Globus pallidus (tissue), 1 donor: ENCODE measurements at places on chromosomes 12 and 14.

- DNase-seq: no peak
These were observed 14.2 kb downstream of the PLEKHH1 start for GRCh38 chr14:67547224-67547780.

DNA sequence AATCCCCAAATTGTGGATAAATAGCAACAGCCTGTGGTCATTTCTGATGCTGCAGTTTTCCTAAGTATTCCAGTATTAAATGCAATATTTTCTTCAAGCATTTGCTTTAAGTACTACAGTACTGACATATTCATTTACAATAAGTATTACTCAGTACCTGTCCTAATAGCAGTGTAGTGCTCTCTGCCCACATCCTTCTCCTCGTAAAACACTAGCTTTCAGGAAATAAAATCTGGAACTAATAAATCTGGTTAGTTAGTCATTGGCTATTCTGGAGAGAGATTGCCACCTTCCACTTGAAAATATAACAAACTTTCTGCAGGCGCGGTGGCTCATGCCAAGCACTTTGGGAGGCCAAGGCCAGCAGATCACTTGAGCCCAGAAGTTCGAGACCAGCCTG, 441.5 kb downstream of the PRKD1 start:
- no peak for DNase-seq

DNA sequence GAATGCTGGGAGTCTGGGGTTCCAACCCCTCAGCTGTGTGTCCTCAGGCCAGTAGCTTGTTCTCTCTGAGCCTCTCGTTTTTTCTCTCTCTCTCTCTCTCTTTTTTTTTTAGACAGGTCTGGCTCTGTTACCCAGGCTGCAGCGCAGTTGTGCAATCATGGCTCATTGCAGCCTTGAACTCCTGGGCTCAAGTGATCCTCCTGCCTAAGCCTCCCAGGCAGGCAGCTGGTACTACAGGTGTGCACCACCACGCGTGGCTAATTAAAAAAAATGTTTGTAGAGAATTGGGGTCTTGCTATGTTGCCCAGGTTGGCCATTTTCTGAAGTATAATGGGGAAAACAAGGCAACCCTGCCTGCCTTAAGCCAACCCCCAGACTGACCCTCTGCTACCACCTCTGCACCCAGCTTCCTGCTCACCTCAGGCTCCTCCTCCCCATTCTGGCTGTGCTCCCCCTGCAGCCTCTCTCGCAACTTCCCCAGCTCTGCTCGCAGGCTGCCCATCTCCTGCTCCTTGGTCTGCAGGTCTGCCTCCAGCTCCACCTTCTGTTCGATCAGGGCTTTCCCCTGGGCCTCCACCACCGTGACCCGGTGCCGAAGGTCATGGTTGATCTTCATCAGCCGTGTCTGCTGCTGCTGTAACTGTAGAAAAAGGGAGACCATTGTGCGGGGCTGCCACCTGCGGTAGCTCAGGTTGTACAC, 35.2 kb downstream of the RILPL1 start:
- DNase-seq: no peak

- DNase-seq: no peak
These were observed 231.1 kb downstream of the CACNA1C start for GRCh38 chr12:2283916-2284315.

DNA sequence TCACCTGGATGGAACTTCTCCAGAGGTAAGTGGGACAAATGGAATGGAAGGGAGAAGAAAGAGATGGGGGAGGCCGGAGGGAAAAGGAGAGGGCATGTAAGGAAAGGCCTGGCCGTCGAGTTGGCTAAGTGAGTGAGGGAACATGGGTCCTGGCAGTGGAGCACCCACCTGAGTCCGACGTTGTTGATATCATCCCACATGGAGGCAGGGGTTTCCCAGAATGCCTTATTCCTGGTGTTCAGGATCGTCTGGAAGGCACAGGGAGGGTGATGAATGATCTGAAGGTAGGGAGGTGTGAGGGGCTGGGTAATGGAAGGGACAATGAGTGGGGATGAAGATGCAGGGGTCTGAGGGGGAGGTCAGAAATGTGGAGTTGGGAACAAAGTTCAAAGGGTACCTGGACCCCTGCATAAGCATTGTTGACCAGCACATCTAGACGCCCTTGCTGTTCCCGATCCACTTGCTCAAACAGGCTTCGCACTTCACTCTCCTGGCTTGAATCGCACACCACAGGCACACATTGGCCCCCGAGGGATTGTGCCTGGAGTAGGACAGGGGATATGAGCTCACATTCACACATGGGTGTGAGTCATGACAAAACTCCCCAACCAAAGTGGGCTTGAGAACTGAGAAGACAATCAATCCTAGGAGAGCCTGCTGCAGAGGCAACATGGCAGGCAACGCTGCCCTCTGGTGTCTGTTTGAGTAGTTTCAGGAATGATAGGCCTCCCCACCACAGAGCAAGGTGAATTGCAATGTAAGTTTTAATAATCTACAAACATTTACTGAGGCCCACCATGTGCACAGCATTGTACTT, 3.0 kb downstream of the DHRS1 start:
- DNase-seq: peak; percentile 60

DNA sequence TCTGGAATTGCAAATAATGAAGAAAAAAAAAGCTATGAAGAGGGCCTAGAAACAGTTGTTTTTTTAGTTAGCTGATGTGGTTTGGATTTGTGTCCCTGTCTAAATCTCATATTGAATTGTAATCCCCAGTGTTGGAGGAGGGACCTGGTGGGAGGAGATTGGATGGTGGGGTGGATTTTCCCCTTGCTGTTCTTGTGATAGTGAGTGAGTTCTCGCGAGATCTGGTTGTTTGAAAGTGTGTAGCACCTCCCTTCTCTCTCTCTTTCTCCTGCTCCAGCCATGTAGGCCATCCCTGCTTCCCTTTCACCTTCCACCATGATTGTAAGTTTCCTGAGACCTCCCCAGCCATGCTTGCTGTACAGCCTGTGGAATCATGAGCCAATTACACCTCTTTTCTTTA, 126.1 kb downstream of the ASCL4 start:
- no peak for DNase-seq

- DNase-seq: no peak
These were observed 34.7 kb downstream of the FOS start for GRCh38 chr14:75313294-75313693.

DNA sequence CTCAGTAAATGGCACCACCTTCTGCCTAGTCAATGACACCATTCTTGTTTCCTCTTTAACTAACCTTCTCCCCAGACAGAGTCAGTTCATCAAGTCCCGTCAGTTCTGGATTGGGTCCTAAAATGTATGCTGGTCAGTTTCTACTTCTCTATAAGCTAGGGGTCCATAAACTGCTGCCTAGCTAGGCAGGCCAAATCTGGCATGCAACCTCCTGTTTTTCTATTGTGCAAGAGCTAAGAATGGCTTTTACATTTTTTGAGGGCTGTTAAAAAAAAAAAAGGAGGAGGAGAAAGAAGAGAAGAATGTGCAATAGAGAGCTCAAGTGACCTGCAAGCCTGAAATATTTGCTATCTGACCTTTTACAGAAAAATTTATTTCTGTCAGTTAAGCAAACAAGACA, 6.4 kb upstream of the TMED10 start:
- no peak for DNase-seq

DNA sequence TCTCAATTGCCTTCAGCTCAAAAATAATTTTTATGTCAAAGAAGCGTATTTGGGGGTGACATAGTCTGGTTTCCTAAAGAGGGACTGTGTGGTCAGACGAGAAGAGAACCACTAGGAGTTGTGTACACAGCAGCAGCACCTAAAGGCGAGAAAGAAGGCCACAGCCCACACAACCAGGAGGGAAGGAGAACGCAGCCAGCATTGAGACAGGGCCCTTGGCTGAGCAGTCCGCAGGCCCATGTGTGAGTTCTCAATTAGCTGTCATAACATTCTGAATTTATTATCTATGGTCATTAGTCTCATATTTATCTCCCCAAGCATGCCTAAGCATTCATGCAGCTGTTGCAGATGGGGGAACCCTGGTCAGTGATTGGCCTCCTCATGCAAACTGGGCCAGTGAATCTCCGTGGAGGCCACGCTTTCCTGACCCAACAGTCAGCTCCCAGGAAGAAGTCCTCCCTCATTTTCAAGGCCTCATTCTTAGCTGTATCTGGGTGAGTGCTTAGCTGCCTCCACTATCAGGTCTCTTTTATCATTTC, 81.2 kb upstream of the ATF7IP start:
- DNase-seq: no peak

DNA sequence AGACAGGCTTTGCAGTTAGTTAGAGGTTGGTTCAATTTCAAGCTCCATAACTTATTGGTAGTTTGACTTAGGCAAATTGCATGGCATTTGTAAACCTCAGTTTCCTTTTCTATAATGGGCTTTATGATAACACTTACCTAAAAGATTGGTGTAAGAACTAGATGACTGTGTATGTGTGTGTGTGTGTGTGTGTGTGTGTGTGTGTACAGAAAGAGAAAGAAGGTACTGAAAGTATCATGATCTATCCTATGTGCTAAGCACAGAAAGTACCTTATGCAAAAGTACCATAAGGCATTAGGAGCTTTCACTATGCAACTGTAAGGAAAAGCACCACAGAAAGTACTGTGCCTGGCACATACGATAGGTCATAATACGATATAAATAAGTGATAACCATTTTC, 304.3 kb upstream of the KITLG start:
- DNase-seq: no peak

DNA sequence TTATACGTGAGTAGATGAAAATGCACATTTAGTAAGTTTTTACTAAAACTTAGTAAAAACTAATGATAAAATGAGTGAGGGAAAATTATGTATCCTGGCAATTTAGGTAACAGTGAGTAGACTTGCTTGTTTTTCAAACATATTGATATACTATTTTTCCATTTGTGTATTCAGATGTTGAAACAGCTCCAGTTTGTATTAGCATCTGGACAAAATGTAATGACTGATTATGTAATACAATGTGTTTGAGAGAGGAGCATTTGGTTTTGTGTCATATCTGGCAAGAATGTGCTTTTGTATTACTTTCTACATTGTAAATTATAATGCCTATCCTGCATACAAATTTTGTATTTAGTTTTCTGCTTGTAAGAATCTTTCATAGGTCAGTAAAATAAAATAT, 5.6 kb downstream of the CNOT2 start:
- no peak for DNase-seq
